ENCODE measurements at places on chromosomes 3 and 15.

DNA sequence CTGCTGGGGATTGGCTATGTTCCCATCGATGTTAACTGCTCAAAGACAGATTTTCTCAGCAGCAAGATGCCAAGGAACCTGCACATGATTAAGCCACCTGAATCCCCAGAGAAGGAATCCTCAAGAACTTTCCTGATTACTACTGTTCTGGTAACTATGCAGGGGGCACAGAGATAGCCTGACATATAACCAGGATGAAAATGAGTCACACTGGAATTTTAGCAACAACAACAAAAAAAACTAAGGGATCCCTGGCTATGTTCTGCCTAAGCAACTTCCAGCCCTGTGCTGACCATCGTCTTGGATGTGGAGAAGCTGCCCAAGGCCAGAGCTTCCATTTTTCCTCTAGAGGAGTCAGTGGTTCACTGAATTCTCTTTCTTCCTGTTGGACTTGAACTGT, 13.8 kb downstream of the RIOX2 start:
- DNase-seq = no peak

- no peak for DNase-seq
Measured at GRCh38 chr3:114651555-114651954, 357.7 kb downstream of the TIGIT start.

GRCh38 chr15:80849308-80849707, 70.1 kb downstream of the CEMIP start:
- DNase-seq = no peak

DNA sequence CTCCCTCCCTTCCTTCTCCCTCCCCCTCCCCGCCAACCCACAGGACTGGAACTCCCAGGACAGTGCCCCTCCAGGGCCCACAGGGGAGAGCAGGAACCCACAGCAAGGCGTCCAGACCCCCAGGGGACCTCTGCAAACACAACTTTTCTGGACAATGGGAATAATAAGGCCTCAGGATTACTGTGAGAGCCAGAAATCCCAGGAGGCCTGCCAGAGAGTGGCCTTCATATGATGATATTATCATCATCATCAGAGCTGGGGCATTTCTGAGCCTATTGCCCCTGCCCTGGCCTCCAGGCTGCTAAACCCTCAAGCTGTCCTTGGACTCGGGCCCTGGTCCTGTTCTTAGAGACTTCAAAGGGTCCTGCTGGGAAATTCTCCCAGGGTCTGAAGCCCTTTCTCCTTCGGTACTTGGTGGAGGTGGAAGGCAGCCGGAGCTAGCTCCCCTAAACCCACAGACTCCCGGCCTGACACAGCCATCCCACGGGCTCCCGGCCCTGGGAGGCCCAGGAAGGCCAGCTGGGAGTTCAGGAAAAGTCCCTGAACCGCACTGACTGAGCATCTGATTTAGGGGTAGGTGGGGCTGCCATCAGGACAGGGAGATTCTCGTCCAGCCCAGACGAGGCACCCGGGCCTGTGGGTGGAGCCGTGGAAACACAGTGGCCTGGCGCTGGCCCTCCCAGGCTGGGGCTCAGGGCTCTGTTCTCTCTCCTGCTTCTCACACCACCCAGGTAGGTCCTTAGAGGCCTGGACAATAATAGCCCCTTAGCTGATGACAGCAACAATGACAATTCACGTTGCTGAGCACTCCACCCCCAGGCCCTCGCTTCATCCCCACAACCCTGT, 4.9 kb downstream of the CALML4 start:
- no peak for DNase-seq

Data from stimulated activated CD4-positive, alpha-beta T cell treated with anti-CD3 and anti-CD28 coated beads, Interleukin-1b, Interleukin-23, amount 100 ng/mL, for 4 hours (primary cell).